ENCODE measurements at places on chromosomes 12 and 14.

- DNase-seq: no peak
Observed at GRCh38 chr14:73755434-73756014, 41.3 kb upstream of the PNMA1 start.

- DNase-seq: no peak
Observed at GRCh38 chr12:63149909-63150712, 890 bp downstream of the AVPR1A start.

- DNase-seq: peak; percentile 90
Observed at GRCh38 chr14:68143341-68143841, 323.8 kb downstream of the RAD51B start.

- DNase-seq: no peak
Observed at GRCh38 chr14:70640938-70641547, 673 bp upstream of the TTC9 start.

DNA sequence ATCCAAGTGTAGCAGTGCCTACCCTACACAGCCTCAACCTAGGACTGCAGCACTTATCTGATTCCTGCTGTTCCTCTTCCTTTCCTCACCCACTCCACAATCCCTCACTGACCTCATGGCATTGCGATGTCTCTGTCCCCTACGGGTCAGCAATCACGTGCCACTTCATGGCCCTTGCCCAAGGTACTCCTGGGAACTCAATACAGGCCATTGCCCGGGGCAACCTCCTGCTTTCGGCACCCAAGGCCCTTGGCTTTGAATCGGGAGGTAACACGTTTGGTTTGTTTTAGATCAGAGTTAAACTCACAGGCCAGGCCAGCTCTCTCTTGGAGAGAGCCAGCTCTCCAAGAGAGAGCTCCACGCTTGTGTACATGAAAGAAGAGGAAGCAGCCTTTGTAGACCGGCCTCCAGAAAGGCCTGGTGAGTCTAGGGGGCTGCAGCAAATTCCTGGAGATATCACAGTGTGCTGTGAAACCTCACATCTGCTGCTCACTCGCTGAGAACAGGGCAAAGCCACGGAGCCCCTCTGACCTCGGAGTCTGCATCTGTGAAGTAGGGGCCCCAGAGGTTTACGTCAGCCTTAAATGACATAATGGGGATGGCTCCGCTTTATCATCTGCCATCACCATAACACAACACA, 12.2 kb downstream of the CLMN start:
- DNase-seq: no peak

GRCh38 chr12:91210618-91211017, 28.0 kb upstream of the DCN start:
- DNase-seq: no peak

GRCh38 chr14:31781578-31781977, 220.4 kb downstream of the NUBPL start:
- no peak for DNase-seq

DNA sequence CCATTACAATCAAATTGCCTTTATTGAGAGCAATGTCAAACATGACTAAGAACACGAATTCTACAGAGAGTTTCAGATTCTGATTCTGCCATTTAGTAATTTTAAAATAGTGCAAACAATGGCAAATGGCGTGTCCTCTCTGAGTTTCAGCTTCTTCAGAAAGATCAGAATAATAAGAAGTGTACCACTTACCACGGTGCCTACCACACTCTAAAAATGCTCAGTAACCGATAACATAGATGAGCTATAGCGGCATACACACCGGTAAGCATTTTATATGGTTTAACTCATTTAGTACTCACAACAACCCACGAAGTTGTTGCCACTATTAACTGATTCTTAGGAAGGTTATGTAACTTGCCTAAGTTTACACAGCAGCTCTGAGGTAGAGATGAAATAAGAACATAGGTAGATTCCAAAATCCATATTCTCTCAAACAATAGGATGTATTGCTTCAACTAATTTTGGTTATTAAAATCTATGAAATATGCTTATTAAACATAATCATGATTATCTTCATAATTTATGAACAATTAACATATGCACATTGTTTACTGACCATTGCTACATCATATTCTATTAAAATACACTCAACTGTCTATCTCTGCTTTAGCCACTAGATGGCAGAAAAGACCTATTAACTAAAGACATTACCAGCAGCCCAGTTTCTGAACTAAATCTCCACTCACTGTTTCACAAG, 38.3 kb downstream of the SLC6A15 start:
- peak; percentile 53 for DNase-seq

- DNase-seq: no peak
Observed at GRCh38 chr12:14970473-14970872, 2.4 kb upstream of the PDE6H start.

DNA sequence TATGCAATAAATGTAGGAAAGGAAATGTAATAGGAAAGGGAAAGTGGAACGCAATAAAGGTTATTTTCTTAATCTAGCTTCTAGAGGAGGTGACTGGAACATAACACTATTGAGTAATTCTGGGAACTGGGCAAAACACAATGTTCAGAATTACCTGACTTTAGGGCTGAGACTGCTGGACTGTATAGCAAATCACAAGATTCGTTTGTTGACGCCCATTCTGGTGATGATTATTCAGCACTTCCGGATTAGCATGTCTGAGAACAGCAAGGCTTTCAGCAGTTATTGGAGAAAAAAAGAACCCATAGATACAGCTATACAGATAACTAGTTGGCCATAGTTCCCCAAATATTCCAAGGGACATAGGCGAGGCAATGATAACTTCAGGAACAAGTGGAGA, 2.3 kb upstream of the KLRD1 start:
- no peak for DNase-seq

- no peak for DNase-seq
Observed at GRCh38 chr12:7948589-7949260, 12.7 kb upstream of the SLC2A3 start.

DNA sequence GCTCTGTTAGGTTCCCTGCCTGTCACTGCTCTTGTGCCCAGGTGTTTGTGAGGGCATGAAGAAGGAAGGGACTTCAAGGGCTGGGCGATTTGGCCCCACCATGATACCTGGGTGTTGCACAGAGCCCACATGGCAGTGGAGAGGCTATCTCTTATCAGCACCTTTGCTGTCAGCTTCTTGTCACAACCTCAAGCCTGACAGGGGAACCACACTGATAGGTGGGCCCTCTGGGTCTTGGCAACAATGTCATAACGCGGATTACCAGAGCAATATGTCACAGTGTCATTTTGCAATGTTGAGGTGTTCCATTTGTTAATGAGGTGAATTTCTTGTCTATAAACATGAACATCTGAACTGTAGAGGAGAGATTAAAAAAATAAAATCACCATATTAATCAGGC, 22.9 kb upstream of the CACNA1C start:
- DNase-seq: no peak

DNA sequence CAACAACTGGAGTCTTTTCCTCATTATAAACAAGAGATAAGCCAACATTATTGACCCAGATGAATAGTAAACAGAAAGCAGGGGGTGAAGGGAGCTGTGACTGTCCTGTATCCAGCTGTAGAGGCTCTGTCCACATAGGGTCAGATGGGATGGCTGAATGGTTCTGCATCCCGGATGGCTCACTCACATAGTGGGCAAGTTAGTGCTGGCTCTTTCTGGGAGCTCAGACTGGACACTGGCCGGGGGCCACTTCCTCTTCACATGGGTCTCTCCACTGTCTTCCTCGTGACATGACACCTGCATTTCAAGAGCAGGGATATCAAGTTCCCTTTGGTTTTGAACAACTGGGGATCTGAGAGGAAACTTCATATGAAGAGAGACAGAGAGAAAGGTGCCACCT, 969.6 kb upstream of the TMEM132C start:
- no peak for DNase-seq

DNA sequence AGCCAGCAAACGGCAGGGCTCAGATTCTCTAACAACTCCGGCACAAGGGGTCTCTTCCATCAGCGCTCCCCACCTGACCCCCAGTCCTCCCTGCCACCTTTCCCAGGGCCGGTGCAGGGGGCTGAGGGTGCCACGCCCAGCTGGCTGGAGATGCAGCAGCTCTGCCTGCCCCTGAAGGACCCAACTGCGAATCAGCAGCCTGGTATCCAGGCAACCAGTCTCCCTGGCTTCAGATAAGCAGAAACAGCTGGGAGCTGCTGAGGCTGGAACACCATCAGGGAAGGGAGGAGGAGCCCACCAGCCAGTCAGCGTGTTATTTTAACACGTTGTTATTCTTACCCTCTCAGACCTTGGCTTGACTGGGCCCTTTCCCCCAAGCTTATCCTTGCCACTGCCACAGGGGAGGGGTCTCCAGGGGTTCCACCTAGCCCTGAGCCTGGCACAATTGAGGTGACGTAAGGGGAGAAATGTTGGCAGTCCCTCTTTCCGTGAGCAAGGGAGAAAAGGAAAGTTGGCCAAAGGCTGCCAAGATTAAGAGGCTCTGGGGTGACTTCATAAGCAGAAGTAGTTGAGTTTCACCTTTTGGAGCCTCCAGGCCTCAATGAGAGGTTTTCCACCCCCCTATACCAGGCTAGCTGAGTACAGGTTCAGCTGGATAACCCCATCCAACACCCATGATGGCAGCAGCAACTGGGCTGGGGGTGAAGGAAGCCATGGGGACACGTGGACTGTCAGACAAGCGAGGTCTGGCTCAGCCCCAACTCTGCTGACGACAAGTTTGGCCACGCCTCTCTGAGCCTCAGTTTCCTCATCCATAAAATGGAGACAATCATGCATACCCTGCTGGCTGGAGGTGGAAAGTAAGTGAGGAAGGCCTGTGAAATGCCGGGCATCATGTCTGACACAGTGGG, 91.1 kb downstream of the IRF2BPL start:
- peak; percentile 72 for DNase-seq

- DNase-seq: no peak
Observed at GRCh38 chr12:110680032-110680431, 8.9 kb downstream of the HVCN1 start.

DNA sequence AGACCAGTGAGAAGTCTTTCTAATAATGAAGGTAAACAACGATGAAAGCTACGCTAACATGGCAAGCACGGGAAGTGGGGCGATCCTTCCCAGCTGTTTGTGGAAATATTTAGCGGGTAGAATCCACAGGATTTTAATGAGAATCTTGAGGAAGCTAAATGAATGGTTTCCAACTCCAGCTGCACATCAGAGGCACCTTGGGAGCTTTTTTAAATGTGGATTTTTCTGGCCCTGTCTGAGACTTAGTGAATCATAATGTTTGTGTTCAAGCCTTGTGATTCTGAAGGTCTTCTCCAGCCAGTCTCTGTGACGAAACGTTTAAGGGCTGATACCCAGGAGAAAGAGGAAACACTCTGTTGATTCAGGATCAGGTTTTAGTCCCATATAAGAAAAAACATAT, 169.8 kb downstream of the CAPZA3 start:
- no peak for DNase-seq

GRCh38 chr12:130557886-130558765, 158.0 kb downstream of the RIMBP2 start:
- no peak for DNase-seq

- DNase-seq: no peak
Observed at GRCh38 chr14:24399999-24400718, 1.4 kb downstream of the NYNRIN start.

DNA sequence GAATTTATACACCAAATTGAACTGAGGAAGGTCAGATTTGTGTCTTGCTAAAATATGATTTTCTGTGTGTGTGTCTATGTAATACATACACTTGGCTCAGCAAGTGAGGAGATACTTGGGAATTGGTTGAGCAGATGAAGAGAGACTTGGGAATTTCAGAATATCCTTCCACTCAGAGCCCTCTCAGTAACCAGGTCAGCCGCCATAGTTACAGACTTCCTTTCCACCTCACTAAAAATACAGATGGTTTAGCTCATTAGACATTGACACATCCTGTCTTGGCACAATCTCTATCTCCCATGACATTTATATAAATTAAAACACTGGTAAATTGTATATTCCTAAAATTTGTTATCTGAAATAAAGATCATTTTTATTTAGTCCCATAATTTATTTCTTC, 15.9 kb downstream of the PIK3C2G start:
- no peak for DNase-seq

GRCh38 chr12:113586461-113586860, 114.8 kb upstream of the LHX5 start:
- DNase-seq: no peak

DNA sequence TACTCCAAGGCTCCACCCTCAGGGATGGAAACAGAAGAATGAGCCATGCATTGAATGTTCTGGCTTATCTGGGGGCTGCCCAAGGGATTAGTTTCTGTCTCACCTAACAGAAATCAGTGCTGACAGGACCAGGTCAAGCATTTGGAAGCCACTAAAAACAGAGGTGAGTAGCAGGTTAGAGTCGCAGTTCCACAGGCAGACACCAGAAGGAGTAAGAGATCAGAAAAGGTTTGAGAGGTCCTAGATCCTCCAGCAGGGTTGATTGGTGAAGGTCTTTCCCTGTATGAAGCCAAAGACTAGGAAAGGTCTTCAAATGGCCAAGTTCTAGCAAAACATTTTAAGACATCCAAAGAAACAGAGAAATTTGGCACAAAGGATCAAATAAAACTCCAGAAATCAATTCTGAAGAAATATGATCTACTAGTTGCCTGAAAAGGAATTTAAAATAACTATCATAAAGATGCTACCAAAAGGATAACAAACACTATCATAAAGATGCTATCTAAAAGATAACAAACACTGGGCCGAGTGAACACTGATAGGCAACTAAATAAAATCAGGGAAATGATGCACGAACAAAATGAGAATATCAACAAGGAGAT, 19.5 kb upstream of the TTC9 start:
- DNase-seq: no peak

DNA sequence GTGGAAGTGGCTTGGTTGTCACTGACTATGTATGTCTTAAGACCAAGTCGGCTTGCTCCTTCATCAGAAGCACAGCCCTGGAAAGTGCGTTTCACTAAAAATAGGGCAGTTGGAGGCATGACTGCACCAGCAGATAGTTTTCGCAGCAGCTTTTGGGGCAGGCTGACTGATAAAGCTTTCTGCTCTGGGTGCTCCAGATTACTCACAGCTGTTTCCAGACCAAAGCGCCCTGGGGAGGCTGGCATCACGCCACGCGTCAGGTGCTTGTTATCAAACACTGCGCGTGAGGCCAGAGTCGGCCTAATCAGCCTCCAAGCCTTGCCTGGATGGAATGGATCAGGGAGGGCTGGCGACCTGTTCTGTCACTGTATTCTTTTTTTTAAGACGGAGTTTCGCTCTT, 13.3 kb upstream of the LRRC10 start:
- no peak for DNase-seq

DNA sequence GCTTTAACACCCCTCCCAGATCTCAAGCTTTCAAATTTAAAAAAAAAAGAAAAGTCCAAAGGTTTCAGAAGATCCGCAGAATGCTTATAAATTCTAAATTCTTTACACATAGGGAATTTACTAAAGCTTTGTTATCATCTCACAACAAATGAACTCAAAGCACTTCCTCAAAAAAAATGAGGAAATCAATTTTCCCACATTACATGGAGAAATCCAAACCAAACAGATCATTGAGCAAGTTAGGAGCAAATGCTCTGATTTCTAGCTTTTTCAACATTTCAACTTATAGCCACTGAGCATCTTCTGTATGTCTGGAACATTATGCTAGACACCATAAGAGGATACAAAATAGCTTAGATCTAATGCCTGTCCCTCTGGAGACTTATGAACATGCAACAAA, 161.0 kb downstream of the CEP128 start:
- no peak for DNase-seq
